ENCODE measurements at places on chromosomes 1 and 21.

GRCh38 chr1:116426401-116426800 lies 53.4 kb downstream of the ATP1A1 start:
- peak; percentile 81 for DNase-seq

GRCh38 chr21:16420031-16420724 lies 690.4 kb downstream of the USP25 start:
- DNase-seq = no peak

GRCh38 chr1:176558561-176558960 lies 95.6 kb downstream of the PAPPA2 start:
- no peak for DNase-seq

GRCh38 chr1:41723786-41724185 lies 194.9 kb downstream of the HIVEP3 start:
- no peak for DNase-seq

DNA sequence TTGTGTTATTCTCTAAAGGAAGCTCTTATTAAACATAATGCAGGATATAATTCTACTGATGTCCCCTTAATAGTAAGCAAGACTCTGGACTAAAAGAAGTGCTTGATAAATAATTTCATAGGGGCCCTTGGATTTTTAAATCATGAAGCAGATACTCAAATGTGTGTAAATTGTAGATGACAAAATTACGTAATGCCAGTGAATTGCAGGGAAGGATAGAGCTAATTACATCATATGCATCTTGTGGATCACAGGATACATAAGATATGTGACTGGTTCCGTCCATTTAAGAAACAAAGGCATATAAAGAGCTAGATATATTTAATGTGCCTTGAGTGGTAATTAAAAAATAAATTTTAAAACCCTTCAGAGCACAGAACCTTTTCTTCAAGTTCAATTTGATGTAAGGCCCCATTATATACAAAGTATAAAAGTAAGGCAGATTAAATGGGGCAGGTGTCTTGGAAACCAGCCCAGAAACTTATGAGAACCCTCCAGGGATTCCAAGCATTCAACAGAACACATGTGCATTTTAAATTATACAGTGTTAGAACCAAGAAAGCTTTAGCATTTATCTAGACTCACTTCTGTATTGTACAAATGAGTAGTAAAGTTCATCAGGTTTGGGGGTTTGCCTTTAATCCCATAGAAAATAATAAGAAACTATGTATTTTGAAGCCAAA lies 190.4 kb downstream of the NCAM2 start:
- DNase-seq = no peak
